CD4-positive, alpha-beta T cell treated with Interleukin-4 for 1 hour (primary cell): ENCODE measurements at places on chromosomes 4 and X.
A peak's percentile ranks its signal among the peaks of the same experiment; 100 is the strongest.

- DNase-seq = no peak
Measured at GRCh38 chrX:45667666-45668065, 467.0 kb upstream of the DIPK2B start.

GRCh38 chr4:28073860-28074555 lies 1213.4 kb downstream of the STIM2 start:
- DNase-seq = no peak

DNA sequence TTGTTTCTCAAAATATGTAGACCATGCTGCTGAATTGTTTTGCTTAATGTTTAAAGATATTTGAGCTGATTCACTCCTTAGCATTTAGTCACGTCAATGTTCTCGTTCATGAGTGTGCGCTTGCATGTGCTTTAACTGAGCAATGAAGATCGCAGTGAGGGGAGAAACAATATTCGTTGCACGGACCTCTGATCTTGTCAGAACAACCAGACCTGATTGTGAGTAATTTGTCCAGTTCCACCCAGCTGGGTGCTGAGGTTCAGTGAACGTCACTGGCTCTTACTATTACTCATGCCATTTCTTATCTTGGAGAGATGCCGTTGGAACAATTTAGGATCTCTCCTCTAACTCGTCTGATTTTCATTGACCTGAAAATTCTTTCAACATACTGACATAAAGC lies 15.0 kb upstream of the PRKX start:
- no peak for DNase-seq

DNA sequence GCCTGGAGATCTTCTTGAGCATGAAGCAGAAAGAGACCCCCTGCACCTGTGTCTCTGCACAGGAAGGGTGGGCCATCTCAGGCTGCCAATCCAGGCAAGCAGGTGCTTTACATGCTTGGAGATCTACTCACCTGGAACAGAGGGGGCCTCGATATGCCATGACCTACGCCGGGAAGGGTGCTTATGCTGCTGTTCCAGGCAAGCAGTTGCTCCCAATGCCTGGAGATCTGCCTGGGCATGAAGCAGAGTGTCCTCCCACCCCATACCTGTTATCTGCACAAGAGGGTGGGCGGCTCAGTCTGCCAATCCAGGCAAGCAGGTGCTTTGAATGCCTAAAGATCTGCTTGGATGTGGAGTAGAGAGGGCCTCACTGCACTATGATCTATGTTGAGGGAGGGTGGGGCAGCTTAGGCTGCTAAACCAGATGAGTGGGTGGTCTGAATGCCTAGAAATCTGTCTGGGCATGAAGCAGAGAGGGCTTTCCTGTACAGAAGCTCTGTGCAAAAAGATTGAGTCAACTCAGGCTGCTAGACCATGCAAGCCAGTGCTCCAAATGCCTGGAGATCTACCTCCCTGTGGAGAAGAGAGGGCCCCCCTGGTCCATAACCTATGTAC lies 104.5 kb upstream of the QRFPR start:
- no peak for DNase-seq

GRCh38 chrX:119398974-119399771 lies at the start of gene SLC25A43:
Gene SLC25A43, plus strand, starts transcription at chrX:119399336. Its CDS starts 68 bp downstream, at chrX:119399404.
- DNase-seq = peak; percentile 20

DNA sequence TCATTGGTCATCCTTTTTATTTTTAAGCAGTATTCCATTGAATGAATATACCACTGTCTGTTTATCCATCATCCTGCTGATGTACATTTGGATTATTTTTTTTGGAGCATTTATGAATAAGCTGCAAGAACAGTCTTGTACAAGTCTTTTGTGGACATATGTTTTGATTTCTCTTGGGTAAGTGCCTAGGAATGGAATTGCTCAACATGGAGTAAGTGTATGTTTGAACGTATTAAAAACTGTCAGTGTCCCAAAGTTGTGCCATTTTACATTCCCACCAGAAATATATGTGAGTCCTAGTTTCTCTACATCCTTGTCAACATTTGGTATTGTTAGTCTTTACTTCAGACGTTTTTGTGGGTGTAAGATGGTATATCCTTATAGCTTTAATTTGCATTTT lies 287.0 kb upstream of the POF1B start:
- no peak for DNase-seq

DNA sequence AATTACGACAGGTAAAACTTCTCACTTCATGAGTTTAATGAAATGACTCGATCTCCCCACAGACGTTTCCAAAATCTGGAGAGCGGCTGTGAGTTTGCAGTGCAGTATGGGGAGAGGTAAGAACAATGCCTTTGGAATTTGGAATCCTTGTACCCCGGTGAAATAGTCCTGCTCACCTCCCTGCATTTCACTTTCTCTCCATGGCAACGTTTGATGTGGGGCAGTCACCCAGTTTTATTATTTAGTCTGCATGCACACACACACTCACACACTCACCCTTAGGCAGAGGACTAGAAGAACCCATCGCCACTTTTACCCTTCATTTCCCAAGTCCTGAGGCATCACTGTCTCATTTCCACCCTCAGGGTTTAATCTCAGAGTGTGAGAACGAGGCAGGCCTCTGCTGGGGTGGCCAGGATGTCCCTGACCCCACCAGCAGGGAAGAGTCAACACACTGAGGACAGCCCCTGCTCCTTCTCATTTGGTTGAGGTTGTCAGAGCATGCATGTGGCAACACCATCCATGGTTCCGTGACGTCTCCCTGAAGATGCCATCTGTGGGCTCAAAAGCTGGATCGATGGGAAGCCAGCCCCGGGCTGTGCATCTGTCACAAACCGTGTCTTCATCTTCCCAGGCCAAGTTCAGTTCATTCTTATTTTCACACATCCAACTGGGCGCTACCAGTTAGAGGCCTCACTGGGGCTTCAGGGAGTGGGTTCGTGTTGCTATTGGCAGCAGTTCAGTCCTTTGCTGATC lies 119.8 kb upstream of the TRIM2 start:
- DNase-seq = no peak

- no peak for DNase-seq
Measured at GRCh38 chrX:127317159-127317558, 497.6 kb downstream of the PRR32 start.

- no peak for DNase-seq
Measured at GRCh38 chrX:68894142-68894512, 65.3 kb downstream of the EFNB1 start.

GRCh38 chr4:73859614-73860088 lies 6.6 kb downstream of the PF4V1 start:
- no peak for DNase-seq

GRCh38 chrX:67328476-67328875 lies 215.3 kb upstream of the AR start:
- DNase-seq = no peak

- DNase-seq = no peak
Measured at GRCh38 chr4:6354119-6354518, 84.5 kb downstream of the WFS1 start.

- DNase-seq = no peak
Measured at GRCh38 chrX:153469811-153470410, 465 bp downstream of the HAUS7 start.

DNA sequence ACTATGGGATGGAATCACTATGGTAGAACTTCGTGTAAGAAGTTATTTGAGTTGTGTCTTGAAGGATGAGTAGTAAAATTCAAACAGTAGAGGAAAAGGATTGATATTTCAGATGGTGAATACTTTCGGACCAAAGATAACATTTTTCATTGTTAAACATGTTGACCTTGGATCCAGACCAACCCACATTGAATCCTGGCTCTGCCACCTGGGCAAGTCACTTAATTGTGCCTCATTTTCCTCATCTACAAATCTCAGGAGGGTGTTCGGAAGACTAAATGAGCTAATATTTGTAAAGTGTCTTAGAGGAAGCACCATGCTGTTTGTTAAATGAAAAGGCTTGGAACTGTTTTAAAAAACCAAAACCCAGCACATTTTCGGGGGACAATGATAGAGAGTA lies 1.4 kb upstream of the AIFM1 start:
- no peak for DNase-seq
